ENCODE measurements at places on chromosomes 7 and 10.

GRCh38 chr10:35324196-35324595 is 12.1 kb upstream of the CCNY start:
- DNase-seq = no peak

- no peak for DNase-seq
Measured at GRCh38 chr7:104536956-104537355, 208.6 kb downstream of the LHFPL3 start.

GRCh38 chr7:146788008-146788407 is 671.4 kb downstream of the CNTNAP2 start:
- no peak for DNase-seq

DNA sequence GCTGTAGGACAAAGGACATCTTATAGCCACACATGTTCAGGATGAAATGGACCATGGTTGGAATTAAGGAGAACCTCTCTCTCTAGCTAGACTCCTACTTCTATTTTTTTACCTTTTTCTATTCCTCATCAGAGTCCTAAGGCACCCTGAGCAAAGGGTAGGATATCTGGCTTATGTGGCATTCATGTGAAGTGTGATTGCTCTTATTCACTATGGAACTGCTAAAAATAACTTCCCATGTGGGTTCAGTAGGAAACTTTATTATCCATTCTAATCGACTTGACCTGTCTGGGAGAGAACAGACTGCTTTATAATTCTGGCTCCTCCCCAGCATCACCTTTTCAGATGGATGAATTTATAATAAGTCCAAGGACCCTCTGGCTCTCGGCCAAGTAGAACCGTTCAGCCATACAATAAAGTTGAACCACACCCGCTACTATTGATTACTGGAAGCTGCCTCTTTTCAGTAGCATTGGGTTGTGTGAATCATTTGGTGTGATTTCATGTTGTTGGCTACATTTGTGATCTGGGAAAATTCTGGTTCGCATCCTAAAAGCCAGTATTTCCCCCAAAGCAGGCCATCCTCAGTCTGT is 117.5 kb downstream of the NRF1 start:
- no peak for DNase-seq

All from amniotic stem cell (primary cell).